Endothelial cell (in vitro differentiated cells): ENCODE measurements at places on chromosomes 6 and 20. TPM values are rescaled to one million over a fixed set of nuclear protein-coding genes. Genes with fewer than 3 reads are reported as not detected.

SOX18 gene
- 149 TPM for total RNA-seq

DNA sequence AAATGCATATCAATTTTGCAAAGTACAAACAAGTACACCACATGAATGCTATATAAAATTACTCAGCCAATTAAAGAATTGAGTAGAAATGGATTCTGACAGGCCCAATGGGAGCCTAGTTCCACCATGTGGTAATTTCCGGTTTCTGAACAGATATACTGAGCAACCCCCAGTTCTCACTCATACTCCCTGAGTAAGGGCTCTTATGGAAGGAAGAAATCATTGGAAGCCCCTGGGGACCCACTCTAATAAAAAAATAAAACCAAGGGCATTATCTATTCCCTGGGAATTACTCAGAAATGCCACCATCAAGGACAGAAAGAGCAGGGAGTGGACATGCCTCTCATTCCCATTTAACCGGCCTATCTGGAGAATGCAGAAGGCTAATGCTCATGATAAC lies 34.6 kb downstream of the STX7 start:
- H3K4me3 ChIP-seq, result no peak overlapping the region
- no peaks in the 10 kb centered on the region for H3K36me3 ChIP-seq
- H3K27me3 ChIP-seq, result peaks cover 2% of the 10 kb centered on the region
- no peak for DNase-seq
- no peaks in the 10 kb centered on the region for H3K4me1 ChIP-seq
- H3K27ac ChIP-seq, result no peak overlapping the region

SYNDIG1 gene
- total RNA-seq, result 8.1 TPM

DNA sequence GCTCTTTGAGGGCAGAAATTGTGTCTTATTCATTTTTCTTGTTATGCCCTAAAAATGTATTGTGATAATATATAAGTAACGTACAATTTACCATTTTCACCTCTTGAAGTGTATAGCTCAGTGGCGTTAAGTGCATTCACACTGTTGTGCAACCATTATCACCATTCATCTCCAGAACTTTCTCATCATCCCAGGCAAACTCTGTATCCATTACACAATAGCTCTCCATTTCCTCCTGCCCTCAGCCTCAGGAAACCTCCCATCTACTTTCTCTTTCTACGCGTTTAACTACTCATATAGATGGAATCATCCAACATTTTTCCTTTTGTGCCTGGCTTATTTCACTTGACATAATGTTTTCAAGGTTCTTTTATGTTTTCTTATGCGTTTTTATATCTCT lies 184.6 kb downstream of the ESR1 start:
- no peak overlapping the region for H3K4me3 ChIP-seq
- H3K27ac ChIP-seq, result no peak overlapping the region
- no peak for DNase-seq

CST7 gene
- total RNA-seq, result not detected

GRCh38 chr6:147651249-147652063 lies 143.0 kb downstream of the SAMD5 start:
- no peak for DNase-seq
- no peak overlapping the region for H3K4me3 ChIP-seq
- H3K36me3 ChIP-seq, result no peaks in the 10 kb centered on the region
- H3K27me3 ChIP-seq, result peaks cover 1% of the 10 kb centered on the region
- peak overlapping the region; percentile 19 for H3K27ac ChIP-seq

- DNase-seq, result no peak
- H3K36me3 ChIP-seq, result peaks cover 4% of the 10 kb centered on the region
- no peaks in the 10 kb centered on the region for H3K27me3 ChIP-seq
- H3K27ac ChIP-seq, result no peak overlapping the region
- H3K4me1 ChIP-seq, result peaks cover 8% of the 10 kb centered on the region
- no peak overlapping the region for H3K4me3 ChIP-seq
Measured at GRCh38 chr6:89509777-89510281, 76.9 kb downstream of the ANKRD6 start.

DNA sequence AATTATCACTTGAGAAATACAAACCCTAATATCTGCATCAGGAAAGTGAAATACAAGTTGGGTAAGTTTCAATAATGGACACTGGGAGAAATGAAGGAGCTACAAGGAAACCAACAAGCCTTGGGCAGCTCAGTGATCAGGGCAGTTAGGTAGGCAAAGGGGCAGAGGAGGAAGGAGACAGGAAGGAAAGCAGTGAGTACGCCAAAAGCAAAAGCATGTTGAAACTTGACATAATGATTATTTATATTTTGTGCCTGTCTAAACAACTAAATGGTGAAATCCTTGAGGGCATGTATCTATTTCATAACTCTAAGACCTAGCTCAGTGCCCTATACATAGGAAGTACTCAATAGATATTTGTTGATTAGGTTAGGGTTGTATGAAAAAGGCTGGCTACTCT lies 23.3 kb downstream of the PXT1 start:
- peaks cover 13% of the 10 kb centered on the region for H3K4me1 ChIP-seq
- no peak overlapping the region for H3K4me3 ChIP-seq
- DNase-seq, result no peak
- H3K27ac ChIP-seq, result no peak overlapping the region
- H3K36me3 ChIP-seq, result no peaks in the 10 kb centered on the region
- H3K27me3 ChIP-seq, result peaks cover 2% of the 10 kb centered on the region

DNA sequence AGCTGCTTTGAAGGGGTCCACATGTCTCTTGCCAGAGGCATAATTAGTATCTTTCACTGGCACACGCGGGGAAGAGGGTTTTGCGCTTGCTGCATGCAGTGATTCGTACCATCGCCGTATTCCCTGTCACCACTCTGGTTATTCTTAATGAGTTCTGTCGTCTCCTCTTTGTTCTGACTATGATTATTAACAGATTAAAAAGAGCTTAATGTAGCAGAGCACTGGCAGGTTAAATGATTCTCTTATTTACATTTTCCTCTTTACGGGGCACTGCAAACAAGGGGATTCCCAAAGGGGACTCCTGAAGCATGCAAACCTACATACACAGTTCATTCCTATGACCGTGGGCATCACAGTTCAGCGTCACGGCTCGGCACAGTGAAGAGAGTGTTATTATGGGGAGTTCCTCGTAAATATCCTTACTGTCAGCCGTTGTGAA lies 204.8 kb downstream of the DTNBP1 start:
- peaks cover 17% of the 10 kb centered on the region for H3K4me1 ChIP-seq
- peaks cover 3% of the 10 kb centered on the region for H3K27me3 ChIP-seq
- H3K4me3 ChIP-seq, result no peak overlapping the region
- H3K27ac ChIP-seq, result no peak overlapping the region
- DNase-seq, result no peak

DNA sequence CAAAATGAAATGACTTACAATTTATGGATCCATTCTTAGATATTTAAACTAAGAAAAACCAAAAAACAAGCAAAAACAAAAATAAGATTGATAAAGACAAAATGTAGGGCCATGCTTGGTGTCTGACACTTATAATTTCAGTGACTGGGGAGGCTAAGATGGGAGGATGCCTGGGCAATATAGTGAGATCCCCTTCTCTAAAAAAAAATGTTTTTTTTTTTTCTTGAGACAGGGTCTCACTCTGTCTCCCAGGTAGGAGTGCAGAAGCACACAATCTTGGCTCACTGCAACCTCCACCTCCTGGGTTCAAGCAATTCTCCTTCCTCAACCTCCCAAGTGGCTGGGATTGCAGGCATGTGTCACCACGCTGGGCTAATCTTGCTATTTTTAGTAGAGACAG lies 92.4 kb downstream of the HFE start:
- H3K4me1 ChIP-seq, result peaks cover 11% of the 10 kb centered on the region
- no peak overlapping the region for H3K4me3 ChIP-seq
- no peak for DNase-seq
- H3K36me3 ChIP-seq, result no peaks in the 10 kb centered on the region
- no peak overlapping the region for H3K27ac ChIP-seq

GRCh38 chr6:148328876-148329555 lies 13.6 kb upstream of the SASH1 start:
- H3K27ac ChIP-seq, result peak overlapping the region; percentile 4
- no peaks in the 10 kb centered on the region for H3K27me3 ChIP-seq
- no peak for DNase-seq
- H3K36me3 ChIP-seq, result no peaks in the 10 kb centered on the region
- no peak overlapping the region for H3K4me3 ChIP-seq
- peaks cover 30% of the 10 kb centered on the region for H3K4me1 ChIP-seq

SAMD3 gene
- total RNA-seq, result 1.0 TPM

- H3K4me1 ChIP-seq, result peaks cover 47% of the 10 kb centered on the region
- peak within 1 kb of the TSS; percentile 82 for H3K27ac ChIP-seq
- H3K27me3 ChIP-seq, result peaks cover 19% of the 10 kb centered on the region
- peak within 1 kb of the TSS; percentile 96 for H3K4me3 ChIP-seq
Measured at GRCh38 chr20:23049201-23050075, at the start of gene THBD. Gene THBD (minus strand): TSS chr20:23049672. CDS start chr20:23049504, 168 bp downstream.

SLPI gene
- total RNA-seq, result 0.82 TPM

DNA sequence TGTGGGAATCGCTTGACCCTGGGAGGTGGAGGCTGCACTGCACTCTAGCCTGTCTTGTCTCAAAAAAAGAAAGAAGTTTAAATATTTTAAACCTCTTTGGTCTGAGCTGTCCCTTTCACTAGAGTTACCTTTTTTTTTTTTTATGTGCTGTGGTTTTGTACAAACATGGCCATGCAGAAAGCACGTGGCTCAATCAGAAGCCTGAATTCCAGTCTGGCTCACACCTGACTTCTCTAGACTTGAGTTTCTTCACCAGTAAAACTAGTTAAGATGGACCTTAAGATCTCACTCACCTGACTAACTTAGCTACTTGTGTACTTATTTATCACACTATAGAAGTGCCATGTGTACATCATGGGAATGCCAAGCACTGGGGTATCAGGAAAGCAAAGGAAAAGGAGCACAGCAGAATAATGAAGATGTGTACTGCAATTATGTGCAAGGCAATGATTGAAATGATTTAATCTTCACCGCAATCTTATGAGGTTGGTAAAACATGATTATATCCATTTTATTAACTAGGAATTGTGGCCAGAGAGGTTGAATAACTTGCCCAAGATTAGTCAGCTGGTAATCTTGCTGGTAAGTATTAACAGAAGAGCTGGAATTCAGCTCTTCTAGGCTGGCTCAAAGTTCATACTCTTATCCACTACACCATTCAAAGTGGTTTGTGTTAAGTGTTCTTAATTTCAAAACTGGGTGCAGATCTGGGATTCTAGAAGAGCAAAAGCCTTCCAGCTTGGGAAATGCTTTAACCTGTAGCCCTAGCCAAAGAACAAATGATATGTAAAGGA lies 10.7 kb downstream of the HMGN3 start:
- H3K4me3 ChIP-seq, result no peak overlapping the region
- H3K27ac ChIP-seq, result no peak overlapping the region
- H3K4me1 ChIP-seq, result peaks cover 3% of the 10 kb centered on the region
- no peaks in the 10 kb centered on the region for H3K27me3 ChIP-seq
- no peaks in the 10 kb centered on the region for H3K36me3 ChIP-seq

BPIFB4 gene
- 2.1 TPM for total RNA-seq

NOTCH4 gene
- total RNA-seq, result 151 TPM

DNA sequence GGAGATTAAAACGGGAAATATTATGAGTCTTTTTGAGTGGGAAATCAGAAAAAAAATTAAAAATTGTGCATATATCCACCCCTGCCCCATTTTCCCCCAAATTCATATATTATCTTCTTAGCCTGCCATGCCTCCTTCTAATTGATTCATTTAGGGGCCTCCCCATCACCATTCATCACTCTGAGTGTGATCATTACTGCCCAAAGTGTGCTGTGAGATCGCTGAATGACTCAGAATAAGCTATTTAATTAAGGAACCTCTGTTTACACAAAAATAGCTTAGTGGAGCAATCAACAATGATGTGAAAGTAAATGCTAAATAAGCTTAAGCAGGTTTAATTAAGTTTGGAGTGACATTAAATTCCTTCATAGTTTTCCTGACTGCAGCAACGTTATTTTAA lies 645.5 kb downstream of the GRIK2 start:
- no peaks in the 10 kb centered on the region for H3K27me3 ChIP-seq
- no peaks in the 10 kb centered on the region for H3K36me3 ChIP-seq
- no peak for DNase-seq
- no peaks in the 10 kb centered on the region for H3K4me1 ChIP-seq
- H3K27ac ChIP-seq, result no peak overlapping the region

DNA sequence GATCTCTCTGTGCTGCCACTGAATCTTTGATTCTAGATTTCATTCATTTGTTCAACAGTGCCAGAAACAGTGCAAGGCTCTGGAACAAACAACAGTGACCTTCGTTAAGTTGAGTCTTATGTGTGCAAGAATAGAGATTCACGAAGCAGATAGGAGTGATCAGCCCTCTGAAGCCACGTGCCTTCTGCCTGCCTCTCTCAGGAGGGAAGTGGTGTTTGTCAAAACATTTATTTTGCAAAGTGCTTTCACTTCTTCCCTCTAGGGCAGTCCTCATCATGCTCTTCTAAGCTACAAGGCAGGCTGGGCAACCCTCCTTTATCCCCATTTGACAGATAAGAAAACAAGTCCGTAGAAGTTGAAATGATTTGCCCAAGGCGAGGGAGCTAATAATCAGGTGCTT lies 204.3 kb downstream of the TFAP2C start:
- H3K4me3 ChIP-seq, result no peak overlapping the region
- no peaks in the 10 kb centered on the region for H3K36me3 ChIP-seq
- peaks cover 5% of the 10 kb centered on the region for H3K4me1 ChIP-seq
- H3K27ac ChIP-seq, result no peak overlapping the region

C6orf58 gene
- total RNA-seq, result 0.82 TPM

CHRNA4 gene
- 2.6 TPM for total RNA-seq

- H3K36me3 ChIP-seq, result peaks cover 7% of the 10 kb centered on the region
- peaks cover 27% of the 10 kb centered on the region for H3K4me1 ChIP-seq
- H3K4me3 ChIP-seq, result no peak overlapping the region
- no peak for DNase-seq
- H3K27me3 ChIP-seq, result peaks cover 3% of the 10 kb centered on the region
Measured at GRCh38 chr20:10562899-10563298, 110.9 kb downstream of the JAG1 start.

ENPP5 gene
- total RNA-seq, result 4.8 TPM

- H3K27me3 ChIP-seq, result peaks cover 7% of the 10 kb centered on the region
- peak overlapping the region; percentile 40 for H3K4me3 ChIP-seq
- DNase-seq, result no peak
- peak overlapping the region; percentile 92 for H3K27ac ChIP-seq
- H3K4me1 ChIP-seq, result peaks cover 31% of the 10 kb centered on the region
Measured at GRCh38 chr6:31559606-31559957, 12.2 kb downstream of the NFKBIL1 start.

GPX5 gene
- not detected for total RNA-seq

- H3K27me3 ChIP-seq, result no peaks in the 10 kb centered on the region
- no peak overlapping the region for H3K4me3 ChIP-seq
Measured at GRCh38 chr20:5996765-5997164, 46.3 kb downstream of the MCM8 start.

GRCh38 chr6:106005013-106005412 lies 81.1 kb upstream of the PRDM1 start:
- no peaks in the 10 kb centered on the region for H3K4me1 ChIP-seq
- no peak overlapping the region for H3K27ac ChIP-seq
- H3K27me3 ChIP-seq, result no peaks in the 10 kb centered on the region

DNA sequence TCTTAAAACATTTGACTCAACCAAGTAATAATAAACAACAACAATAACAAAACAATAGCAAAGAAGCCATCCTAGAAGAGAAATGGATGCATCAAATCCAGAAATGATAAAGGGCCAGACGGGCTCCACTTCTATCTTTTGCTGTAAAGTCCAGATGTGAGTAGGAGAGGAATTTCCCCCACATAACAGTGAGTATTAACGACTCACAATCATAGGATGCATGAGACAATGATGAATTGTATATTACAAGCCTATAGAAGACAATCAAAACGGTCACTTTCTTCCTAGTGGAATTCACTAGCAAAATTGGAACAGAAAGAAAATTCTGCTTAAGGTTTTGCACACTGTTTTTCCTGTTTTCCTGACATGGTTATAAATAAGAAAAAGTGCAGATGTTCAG lies 97.0 kb upstream of the PREP start:
- H3K36me3 ChIP-seq, result no peaks in the 10 kb centered on the region
- H3K4me1 ChIP-seq, result peaks cover 4% of the 10 kb centered on the region
- H3K27me3 ChIP-seq, result no peaks in the 10 kb centered on the region
- H3K27ac ChIP-seq, result no peak overlapping the region
- no peak for DNase-seq
- H3K4me3 ChIP-seq, result no peak overlapping the region
